Fibroblast of gingiva (primary cell): ENCODE measurements at places on chromosomes 4 and X.

GRCh38 chr4:3263876-3264193 lies 14.9 kb downstream of the MSANTD1 start:
- no peak for DNase-seq

- DNase-seq: no peak
Measured at GRCh38 chrX:36684053-36684452, 324.1 kb upstream of the FAM47C start.

GRCh38 chr4:142475663-142476062 lies 370.4 kb downstream of the INPP4B start:
- peak; percentile 67 for DNase-seq

DNA sequence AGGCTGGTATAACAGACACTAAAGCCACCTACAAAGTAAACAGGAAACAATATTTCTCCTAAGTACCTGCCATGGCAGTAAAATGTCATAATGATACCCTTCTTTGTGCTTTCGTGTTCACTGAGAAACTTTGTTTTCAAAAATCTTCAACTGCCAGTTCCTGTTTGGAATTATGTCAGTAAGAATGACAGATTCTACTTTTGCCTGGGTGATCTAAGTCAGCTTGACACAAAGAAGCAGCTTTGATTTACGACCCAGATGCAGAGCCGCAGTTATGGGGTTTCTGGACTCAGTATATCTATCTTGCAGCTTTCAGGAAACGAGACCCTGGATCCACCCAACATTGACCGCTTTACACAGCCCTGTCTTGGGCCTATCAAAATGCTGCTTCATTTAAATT lies 71.2 kb downstream of the SNX25 start:
- no peak for DNase-seq

DNA sequence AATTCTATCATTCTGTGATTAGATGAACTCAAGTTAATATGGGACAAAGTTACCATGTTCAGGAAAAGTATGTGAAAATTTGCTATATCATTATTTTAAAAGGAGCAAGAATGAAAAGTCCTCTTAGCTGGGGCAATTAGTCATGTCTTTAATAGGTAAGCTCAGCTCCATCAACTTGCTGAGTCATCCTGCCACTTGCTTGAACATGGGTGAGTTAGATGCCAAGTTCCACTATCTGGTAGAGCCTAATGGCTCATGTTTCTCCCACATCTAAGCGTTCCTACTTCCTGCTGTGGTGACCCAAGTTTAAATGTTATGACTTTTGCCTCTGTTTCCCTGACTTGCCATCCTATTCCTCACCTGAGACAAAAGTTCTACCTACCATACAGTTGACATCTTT lies 276.8 kb downstream of the ZNF674 start:
- DNase-seq: peak; percentile 19

GRCh38 chrX:103446665-103447302 lies 70.4 kb downstream of the BEX3 start:
- peak; percentile 19 for DNase-seq

DNA sequence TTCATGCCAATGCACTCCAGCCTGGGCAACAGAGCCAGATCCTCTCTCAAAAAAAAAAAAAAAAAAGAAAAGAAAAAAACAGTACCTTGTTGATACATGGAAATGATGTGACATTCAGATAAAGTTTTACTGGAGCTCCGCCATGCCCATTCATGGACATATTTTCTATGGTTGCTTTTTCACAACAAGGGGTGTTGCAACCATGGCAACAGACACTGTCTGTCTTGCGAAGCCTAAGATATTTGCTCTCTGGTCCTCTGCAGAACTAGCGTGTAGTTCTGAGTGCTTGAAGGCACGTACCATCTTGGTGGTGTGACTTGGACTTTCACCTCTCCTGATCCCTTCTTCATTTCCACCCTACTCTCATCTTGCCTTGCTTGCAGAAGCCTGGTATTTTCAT lies 53.2 kb downstream of the TBL1X start:
- no peak for DNase-seq

GRCh38 chrX:106144755-106145639 lies 23.1 kb upstream of the PWWP3B start:
- DNase-seq: no peak

GRCh38 chrX:153342762-153343558 lies 9.0 kb downstream of the ZNF275 start:
- DNase-seq: no peak

- no peak for DNase-seq
Measured at GRCh38 chrX:23815376-23815775, 32.4 kb downstream of the SAT1 start.

DNA sequence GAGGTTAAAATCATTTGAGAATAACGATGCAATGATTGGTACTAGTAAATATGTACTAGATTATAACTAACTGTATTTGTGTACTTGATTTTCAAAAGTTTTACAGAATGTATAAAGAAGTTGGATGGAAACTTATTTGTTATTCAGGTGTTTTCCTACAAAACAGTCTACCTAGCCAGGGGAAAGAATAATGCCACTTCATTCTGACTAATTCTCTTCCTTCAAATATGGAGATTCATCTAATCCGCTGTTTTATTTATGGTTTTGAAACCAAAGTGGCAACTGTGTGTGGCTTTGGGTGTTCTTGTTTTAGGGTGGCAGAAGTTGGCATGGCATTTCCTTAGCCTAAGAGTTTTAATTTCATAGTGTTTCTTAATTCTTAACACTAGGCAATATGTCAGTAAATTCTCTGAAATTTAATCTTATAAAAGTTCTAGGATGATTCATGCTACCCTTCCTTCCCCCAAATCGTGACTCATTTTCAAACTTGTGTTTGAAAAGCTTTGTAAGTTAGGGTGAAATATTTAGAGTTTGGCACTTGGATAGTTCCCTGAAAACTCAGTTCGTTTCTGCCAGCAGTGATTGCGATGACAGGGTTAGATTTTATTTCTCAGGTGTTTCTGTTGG lies 62.6 kb downstream of the DCLK2 start:
- DNase-seq: peak; percentile 70

GRCh38 chr4:139799615-139800014 lies 134.0 kb downstream of the MGST2 start:
- DNase-seq: no peak

DNA sequence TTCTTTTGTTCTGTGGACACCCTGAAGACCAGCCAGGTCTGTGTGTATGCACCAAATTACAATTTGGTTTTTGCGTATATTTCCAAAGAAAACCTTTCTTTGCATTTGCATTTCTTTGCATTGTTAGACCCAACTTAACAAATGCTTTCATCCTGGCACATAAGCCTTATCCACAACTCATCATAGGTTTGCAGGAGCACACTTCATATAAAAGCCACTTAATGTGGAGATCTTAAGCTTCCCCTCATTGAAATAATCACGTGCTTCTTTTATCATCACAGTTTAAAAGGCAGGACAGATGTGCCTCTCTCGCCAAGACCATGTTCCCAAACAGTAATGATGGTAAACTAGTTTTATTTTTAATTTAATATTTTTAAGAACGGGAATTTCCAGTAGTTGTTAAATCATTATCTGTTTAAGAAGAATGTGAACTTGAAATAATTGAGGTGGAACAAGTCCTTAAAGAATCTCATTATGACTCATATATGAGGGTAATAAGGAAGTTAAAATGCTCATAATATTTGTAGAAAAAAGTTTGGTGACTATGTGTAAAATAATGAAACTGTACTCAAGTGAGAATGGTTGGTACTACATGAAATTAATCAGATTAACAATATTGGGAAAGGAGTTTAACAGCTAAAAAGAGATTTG lies 65.5 kb downstream of the GLRA3 start:
- DNase-seq: no peak

DNA sequence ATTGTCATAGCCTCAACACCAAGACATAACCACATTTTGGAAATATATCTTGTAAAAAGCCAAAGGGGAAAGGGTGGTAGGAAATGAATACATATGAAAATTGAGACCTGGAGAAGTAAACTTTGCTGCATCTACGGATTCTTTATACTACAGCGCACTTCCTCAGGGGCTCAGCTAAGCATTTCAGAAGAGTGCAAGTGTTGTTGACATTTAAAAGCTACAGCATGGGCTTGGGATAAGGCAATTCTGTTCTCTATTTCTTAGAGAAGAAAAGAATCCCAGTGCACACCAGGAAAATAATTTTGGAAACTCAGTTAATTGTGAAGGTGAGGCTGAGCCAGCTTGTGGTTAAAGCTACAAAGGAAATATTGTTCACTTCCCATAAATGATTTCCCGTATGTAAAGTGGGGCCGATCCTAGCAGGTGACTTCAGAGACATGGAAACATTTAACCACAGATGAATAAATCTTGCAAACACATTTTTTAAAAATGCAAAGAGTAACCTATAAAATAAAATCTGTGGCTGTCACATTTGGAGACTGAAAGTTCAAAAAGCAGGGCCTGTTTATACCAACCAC lies 12.6 kb upstream of the GBA3 start:
- no peak for DNase-seq

DNA sequence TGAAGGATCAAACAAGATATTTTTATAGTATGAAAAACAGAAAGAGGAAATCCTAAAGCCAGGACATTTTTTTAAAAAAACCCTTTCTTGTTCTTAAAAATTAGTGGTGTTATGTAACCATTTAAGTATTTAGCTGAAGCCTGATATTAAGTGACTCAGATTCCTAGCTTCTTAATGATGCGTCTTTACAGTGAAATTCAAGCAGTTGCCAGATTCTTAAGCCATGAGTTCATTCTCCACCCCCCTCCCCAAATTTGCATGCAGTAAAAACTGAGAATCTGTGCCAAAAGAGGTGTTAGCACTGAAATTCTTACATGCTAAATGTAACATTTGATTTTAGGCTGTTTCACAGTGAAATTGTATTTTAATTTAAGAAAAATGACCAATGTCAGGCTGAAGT lies 180.8 kb downstream of the RAPGEF2 start:
- DNase-seq: peak; percentile 23

DNA sequence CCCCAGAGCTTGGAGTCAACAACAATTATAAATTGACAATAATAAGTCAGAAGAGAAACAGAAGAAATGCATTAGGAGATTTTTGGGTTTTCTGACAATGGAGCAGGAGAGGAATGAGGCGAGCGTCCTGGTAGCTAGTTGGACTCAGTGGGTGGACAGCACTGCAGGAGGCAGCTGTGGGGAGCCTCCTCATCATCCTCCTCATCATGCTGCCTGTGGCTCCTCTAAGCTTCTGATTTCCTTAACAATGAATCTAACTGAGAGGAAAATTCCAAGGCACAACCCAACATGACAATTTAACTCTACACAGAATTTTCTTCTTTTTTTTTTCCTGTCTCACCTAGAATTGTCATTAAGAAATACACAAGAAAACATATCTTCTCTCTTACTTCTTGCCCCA lies 357.1 kb upstream of the NOCT start:
- DNase-seq: no peak

DNA sequence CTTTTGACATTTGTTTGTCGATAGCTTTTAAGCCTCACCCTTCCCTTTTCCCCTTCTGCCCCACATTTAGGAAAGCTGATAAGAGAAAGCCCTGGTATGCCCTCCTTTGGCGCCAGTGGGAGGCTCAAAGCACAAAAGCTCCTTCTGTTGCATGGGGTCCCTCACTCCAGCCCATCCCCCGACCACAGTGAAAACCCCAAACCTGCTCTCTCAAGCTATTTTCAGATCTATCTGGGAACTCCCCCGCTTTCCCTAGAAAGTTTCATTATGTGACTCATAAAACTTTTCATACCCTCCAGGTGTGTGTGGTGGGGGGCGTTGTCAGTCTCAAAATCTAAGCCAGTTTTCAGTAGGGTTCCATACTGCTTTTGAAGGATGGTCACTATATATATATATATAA lies 259.0 kb upstream of the PCDH7 start:
- no peak for DNase-seq

- no peak for DNase-seq
Measured at GRCh38 chr4:3792813-3793212, 26.6 kb downstream of the ADRA2C start.

DNA sequence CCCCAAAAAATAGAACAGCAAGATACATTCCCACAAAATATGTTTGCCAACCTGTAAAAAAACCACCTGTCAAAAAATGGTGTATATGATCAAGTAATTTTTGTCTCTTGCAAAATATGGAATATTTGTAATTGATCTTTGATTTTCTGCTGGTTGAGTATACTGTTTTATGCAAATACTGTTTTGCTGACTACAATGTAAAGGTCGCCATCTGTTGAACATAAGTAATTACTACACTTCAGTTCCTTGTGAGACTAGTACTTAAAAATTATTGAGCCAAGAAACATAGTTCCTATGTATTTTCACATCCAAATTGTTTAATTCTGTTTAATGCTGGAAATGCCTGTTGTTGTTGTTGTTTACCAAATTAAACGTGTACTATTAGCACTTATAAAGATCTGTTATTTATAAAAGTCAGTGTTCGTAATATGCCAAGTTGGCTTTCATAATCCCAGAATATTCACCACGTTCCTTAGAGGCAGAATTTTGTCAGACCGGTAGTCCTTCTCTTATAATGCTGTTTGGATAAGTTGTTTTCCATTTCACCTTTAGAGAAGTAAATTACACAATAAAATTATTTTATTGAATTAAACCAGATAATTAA lies 144.2 kb downstream of the PDLIM5 start:
- peak; percentile 54 for DNase-seq

DNA sequence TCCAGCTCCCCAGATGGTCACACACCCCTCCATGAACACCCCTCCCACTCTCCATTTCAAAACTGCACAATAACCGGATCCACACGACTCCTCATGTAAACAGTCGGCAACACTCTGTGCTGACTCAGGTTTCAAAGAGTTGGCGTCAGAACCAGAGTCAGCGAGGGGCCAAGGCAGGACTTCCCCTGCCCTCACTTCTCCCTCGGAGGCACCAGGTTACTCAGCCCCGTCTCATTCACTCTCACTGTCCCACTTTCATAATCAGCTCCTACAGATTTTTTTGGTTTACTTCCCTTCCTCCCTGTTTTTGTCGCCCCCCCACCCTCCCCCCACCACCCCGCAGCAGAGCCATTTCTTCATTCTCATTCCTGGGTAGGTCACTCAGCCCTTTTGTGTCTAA lies 2.7 kb upstream of the TIMP1 start:
- DNase-seq: peak; percentile 60

DNA sequence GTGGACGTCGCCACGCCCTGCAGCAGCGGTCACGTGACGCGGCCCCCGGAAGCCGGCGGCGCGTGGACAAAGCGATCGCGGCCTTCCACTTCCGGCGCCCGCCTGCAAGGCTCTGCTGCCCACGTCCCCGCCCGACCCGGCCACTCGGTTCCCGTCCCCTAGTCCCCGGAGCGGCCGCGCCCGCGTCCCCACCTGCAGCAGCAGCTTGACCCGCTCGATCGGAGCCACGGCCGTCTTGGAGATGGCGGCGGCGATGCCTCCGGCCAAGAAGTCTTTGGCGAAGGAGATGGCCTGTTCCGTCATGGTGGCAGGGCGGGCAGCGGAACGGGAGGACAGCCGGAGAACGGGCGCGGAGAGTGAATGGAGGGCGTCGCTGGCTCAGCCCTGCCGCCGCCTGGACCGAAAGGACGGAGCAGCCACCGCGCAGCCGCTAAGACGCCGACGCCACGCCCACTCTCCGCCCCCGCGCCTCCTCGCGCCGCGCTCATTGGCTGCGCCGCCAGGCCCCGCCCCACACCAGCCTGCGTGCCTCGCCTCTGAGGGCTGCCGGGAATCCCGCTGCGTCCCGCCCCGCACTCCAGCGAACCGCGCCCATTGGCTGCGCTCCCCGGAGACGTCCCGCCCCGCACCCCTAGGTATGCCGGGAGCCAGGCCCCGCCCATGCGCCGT lies at the start of gene SLC25A6:
TSS of gene SLC25A6 (minus strand) at position 407 of the 669 bp plus-strand sequence. CDS start at position 303, 104 bp downstream.
- peak; percentile 98 for DNase-seq
